ENCODE measurements at places on chromosomes 1 and 21.

DNA sequence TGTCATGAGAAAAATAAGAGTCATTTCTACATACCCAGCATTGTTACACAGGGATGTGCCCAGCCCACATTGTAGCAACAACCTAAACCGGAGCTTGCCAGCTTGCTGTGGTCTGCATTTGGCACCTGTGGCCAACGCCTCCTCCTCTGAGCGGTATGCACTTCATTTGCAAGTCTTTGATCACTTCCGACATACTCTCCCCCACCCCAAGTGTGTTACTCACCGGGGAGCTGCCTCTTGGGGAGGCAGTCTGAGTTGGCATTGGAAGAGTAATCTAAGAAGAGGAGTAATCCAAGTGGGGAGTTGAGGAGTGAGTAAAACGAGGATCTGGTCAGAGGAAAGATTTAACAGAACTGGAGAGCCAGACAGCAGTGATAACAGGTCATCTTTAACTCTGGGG, 3.8 kb downstream of the BCL9 start:
- peak overlapping the region; percentile 30 for H3K4me3 ChIP-seq
- peaks cover 4% of the 10 kb centered on the region for H3K27me3 ChIP-seq
- peak overlapping the region; percentile 69 for H3K27ac ChIP-seq
- peaks cover 19% of the 10 kb centered on the region for H3K4me1 ChIP-seq
- peak; percentile 89 for DNase-seq

- H3K36me3 ChIP-seq = no peaks in the 10 kb centered on the region
- H3K27me3 ChIP-seq = peaks cover 47% of the 10 kb centered on the region
- no peak overlapping the region for H3K27ac ChIP-seq
- no peaks in the 10 kb centered on the region for H3K4me1 ChIP-seq
- H3K4me3 ChIP-seq = no peak overlapping the region
These were observed 1.9 kb upstream of the LINGO4 start for GRCh38 chr1:151807131-151807530.

- H3K27me3 ChIP-seq = peaks cover 53% of the 10 kb centered on the region
- H3K36me3 ChIP-seq = no peaks in the 10 kb centered on the region
- H3K27ac ChIP-seq = no peak overlapping the region
- no peak overlapping the region for H3K4me3 ChIP-seq
- DNase-seq = no peak
- peaks cover 29% of the 10 kb centered on the region for H3K4me1 ChIP-seq
These were observed 70.1 kb downstream of the TENT5C start for GRCh38 chr1:117675907-117676430.

DNA sequence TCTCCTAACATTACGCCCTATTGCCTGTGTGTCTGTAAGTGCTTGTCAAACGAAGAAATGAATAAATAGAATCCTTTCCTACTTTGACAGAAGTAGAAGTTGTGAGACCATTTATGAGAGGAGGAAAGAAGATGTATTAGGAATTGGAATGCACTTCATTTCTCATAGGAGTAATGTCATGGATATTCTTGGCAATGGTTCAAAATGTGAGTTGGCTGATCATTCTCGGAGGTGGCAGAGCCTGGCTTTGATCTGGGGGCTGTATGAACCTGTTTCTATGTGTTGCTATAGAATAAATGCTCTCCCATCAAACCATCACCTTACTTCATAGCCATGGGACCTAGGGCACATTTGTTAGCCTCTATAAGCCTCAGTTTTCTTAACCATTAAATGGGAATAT, 10.1 kb upstream of the SERBP1 start:
- H3K27me3 ChIP-seq = no peaks in the 10 kb centered on the region
- no peak overlapping the region for H3K4me3 ChIP-seq
- no peaks in the 10 kb centered on the region for H3K36me3 ChIP-seq
- H3K27ac ChIP-seq = no peak overlapping the region

DNA sequence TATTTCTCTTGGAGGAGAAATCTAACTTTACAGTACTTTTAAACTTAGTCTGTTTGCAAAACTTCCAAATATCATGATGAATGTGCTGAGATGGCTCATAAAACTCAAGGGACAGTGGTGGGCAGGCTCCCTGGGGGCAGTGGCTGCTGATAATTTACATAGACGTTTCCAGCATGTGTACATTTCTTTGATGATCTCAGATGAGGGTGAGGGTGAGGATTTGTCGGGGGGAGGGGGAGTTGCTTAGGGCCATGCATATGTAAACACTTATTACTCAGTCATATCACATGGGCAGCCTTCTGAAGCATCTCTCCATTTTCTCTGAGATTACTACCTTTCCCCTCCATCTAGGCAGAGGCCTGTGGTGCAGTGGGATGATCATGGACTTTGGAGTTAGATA, 152.9 kb upstream of the HMGB4 start:
- H3K27ac ChIP-seq = no peak overlapping the region
- no peaks in the 10 kb centered on the region for H3K4me1 ChIP-seq
- peaks cover 7% of the 10 kb centered on the region for H3K27me3 ChIP-seq

- H3K27me3 ChIP-seq = peaks cover 6% of the 10 kb centered on the region
- H3K27ac ChIP-seq = no peak overlapping the region
- DNase-seq = no peak
- H3K4me3 ChIP-seq = no peak overlapping the region
- H3K36me3 ChIP-seq = no peaks in the 10 kb centered on the region
These were observed 76.5 kb upstream of the FGGY start for GRCh38 chr1:59220356-59220755.

DNA sequence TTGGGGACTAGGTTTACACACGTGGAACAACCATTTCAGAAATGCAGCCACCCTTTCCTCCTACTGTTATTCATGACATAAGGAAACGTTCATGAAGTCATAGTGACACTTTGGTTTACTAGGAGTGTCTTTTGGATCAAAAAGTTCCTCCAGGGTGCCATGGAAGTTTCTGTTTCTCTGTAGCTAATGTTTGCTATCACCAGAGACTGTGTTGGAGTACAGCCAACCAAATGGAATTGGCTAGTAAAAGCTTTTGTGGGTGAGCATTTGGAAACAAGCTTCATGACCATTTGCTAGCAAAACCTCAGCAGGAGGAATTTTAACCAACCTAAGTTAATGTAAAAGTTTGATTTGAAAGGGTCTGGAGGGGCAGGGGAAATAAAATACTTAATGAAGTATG, 43.9 kb upstream of the ADGRL2 start:
- H3K27ac ChIP-seq = no peak overlapping the region
- H3K4me3 ChIP-seq = no peak overlapping the region
- DNase-seq = no peak
- H3K4me1 ChIP-seq = no peaks in the 10 kb centered on the region
- H3K36me3 ChIP-seq = no peaks in the 10 kb centered on the region

- H3K4me1 ChIP-seq = no peaks in the 10 kb centered on the region
- no peak overlapping the region for H3K27ac ChIP-seq
- DNase-seq = no peak
- no peak overlapping the region for H3K4me3 ChIP-seq
- H3K27me3 ChIP-seq = no peaks in the 10 kb centered on the region
These were observed 785.1 kb downstream of the LTN1 start for GRCh38 chr21:28207436-28208173.

DNA sequence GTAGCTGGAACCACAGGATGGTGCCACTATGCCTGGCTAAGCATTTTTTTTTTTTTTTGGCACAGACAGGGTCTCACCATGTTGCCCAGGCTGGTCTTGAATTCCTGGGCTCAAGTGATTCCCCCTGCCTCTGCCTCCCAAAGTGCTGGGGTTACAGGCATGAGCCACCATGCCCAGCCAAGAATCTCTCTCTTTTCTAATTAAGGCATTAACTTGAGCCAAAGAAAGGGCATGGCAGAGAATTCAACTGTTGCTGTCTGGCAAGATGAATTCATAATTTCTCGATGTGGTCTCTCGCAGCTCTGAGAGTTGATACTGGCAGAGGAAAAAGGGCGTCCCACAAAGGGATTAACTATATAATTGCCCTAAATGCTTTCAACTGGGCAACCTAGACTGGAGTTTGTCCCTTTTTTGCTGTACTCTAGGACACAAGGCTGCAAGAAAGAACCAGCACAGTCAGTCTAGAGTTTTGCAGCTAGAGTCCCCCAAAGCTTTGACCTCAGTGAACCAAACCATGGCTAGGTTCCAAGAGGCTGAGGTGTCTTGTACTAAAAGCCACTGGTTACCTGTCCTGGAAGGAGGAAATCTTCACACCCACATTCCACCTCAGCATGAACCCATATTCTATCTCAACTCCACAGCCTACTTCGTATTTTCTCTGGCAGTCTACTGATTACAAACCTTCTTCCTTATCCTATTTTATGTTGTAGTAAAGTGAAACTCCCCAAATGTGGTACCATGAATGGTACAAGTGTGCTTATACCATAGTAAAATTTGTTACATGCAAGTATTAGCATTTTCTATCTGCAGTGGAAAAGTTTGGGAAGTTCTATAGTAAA, 51.2 kb downstream of the OPTC start:
- no peaks in the 10 kb centered on the region for H3K36me3 ChIP-seq
- no peaks in the 10 kb centered on the region for H3K4me1 ChIP-seq
- no peak overlapping the region for H3K4me3 ChIP-seq
- DNase-seq = no peak
- peaks cover 29% of the 10 kb centered on the region for H3K27me3 ChIP-seq

GRCh38 chr1:230768903-230769570, 21.8 kb downstream of the CAPN9 start:
- H3K36me3 ChIP-seq = no peaks in the 10 kb centered on the region
- no peak overlapping the region for H3K27ac ChIP-seq
- H3K4me1 ChIP-seq = no peaks in the 10 kb centered on the region
- peaks cover 4% of the 10 kb centered on the region for H3K27me3 ChIP-seq
- no peak for DNase-seq

- no peaks in the 10 kb centered on the region for H3K36me3 ChIP-seq
- no peak for DNase-seq
- no peak overlapping the region for H3K27ac ChIP-seq
- peaks cover 11% of the 10 kb centered on the region for H3K4me1 ChIP-seq
- no peak overlapping the region for H3K4me3 ChIP-seq
These were observed 63.6 kb upstream of the VAMP3 start for GRCh38 chr1:7707527-7707926.
